Progenitor cell of endocrine pancreas (in vitro differentiated cells): ENCODE measurements at places on chromosomes 1 and 21. TPM values are rescaled to one million over a fixed set of nuclear protein-coding genes. Genes with fewer than 3 reads are reported as not detected.

GRCh38 chr1:109823543-109824348, 60.0 kb upstream of the EPS8L3 start:
- no peak for DNase-seq

DNA sequence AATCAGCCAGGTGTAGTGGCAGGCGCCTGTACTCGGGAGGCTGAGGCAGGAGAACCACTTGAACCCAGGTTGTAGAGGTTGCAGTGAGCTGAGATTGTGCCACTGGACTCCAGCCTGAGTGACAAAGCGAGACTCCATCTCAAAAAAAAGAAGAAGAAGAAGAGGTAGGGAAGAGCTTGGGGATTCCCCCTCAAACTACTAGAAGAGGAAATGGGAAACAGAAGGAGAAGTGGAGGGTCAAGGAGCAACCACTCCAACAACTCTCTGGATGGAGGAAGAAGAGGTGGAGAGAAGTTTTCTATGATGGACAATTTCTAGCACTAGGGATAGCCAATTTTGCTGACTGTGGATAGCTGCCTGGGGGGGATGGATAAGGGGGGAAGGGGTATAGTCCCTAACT, 14.9 kb upstream of the SLAMF9 start:
- DNase-seq: no peak

- no peak for DNase-seq
Measured at GRCh38 chr1:101323535-101323934, 86.7 kb downstream of the S1PR1 start.

GRCh38 chr21:41770901-41771624, 4.2 kb upstream of the RIPK4 start:
- no peak for DNase-seq

DNA sequence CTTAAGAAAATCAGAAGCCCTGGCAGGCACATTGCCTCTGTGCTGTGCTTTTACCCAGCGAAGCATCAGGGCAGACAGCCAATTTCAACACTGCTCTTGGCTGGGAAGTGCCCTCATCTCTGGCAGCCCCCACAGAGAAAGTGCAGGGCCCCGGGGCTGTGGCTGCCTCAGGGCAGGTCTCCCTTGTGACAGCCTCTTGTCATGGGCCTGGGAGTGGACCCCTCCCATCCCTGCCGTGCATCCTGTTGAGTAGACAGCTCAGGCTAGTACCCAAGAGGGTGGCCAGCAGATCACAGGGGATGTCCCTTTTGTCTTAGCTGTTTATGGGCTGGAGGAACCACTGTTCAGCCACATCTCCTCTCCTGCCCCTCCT, 23.3 kb downstream of the TTC34 start:
- DNase-seq: no peak

The VSIG8 gene
- total RNA-seq: 0.20 TPM in 1 of 2 replicates, not detected in the other

The FCGR3A gene
- total RNA-seq: not detected in 2 replicates

The CFAP74 gene
- 0.36 and 0.93 TPM in 2 replicates for total RNA-seq

The GPATCH3 gene
- 21.2 and 23.9 TPM in 2 replicates for total RNA-seq

The UBL4B gene
- 0.20 TPM in 1 of 2 replicates, not detected in the other for total RNA-seq

The CLCNKA gene
- 2.2 and 2.4 TPM in 2 replicates for total RNA-seq

The BACE2 gene
- 13.4 and 15.6 TPM in 2 replicates for total RNA-seq
